ENCODE measurements at places on chromosomes 7 and 10.

- no peak for DNase-seq
Measured at GRCh38 chr7:25385506-25386136, 157.3 kb upstream of the NPVF start.

DNA sequence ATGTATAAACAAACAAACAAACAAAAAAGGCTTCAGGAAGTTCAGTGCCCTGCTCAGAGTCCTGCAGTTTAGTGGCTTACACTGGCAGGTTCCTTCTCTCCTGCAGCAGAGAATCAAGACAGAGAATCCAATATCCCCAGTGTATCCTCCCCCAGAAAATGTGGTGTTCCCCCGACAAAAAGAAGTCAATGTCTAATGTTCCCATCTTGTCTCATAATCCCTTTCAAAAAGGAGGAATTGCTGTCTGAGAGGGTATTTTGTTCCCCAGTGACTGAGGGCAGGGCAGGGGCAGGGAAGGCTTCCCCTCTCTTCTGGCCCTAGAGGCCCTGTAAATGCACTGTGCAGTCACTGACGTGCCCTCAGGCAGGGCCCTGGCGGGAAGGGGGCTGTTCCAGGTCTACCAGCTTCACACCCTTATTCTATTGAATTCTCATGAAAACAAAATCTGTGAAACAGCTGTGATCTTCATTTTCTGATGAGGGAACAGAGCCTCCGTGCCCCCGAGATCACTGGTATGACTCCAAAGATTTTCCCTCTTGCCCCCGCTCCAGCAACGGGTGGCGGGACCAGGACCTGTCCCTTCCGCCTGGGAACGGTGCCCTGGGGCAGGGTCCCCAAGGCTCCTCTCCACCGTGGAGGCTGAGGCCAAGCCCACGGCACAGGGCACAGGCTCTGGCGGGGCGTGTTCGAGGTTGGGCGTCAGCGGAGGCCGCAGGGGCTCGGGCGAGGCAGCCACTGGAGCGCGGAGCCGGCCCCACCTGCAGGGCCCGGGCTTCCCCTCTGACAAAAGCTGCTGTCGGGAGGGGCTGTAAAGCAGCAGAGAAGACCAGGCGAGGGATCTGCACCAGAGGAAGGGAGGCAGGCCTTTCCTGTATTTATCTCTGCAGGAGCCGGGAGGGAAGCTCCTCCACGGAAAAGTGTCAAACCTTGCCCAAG, 13.4 kb upstream of the WDFY4 start:
- DNase-seq: no peak

GRCh38 chr10:75876710-75877109, 445.3 kb downstream of the LRMDA start:
- DNase-seq: no peak

- DNase-seq: no peak
Measured at GRCh38 chr10:43067391-43068135, 9.3 kb upstream of the RET start.

DNA sequence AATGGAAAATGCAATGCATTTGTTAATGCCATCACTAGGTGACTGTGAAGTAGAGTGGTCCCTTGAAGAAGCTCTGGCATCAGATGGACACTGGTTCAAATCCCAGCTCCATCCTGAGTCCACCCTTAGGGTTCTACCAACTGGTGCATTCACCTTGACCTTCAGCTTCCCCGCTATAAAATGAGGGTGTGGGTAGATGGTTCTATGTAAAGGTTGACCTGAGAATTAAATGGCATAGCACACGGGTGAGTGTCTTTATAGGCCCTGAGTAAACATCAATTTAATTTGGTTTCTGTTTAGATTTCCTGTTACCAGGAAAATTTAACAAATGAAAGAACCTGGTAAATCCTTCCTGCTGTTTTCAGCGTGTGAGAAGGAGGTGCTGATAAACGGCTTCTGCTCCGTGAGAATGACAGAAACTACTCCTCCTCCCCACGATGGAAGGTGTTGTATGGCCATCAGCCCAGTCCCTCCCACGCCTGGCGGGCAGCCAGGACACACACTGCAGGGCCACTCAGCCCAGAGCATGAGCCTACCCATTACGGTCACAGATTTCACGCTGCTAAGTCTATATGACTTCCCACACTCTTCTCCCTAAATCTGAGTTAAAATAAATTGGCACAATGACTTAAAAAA, 210.1 kb downstream of the TNS3 start:
- no peak for DNase-seq

DNA sequence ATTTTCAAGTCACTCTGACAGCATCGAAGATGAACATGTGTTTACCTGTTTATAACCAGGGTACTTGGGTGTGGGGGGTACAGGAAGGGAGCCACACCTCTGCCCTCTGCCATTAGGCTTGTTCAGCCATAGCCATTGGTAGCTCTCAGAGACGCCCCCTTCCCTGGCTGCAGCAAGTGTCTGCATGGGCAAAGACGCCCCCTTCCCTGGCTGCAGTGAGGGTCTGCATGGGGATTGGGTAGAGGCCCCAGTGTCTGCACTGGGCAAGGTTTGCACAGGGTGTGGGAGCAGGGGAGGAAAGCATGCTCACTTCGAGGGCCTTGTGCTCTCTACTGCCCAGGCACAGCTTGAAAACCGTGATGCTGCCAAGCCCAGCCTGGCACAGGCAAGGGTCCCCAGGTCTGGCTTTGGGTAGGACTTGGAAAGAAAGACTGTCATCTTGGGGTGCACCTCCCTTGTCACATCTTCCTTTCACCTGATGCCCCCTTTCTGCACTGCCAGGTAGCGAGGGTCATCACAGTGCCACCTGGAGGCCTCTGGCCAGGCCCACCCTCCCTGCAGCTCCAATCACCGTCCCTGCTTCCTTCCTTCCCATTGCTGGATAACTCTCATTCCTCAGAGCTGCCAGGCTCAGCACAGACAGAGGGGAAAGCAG, 3.7 kb downstream of the TMEM225B start:
- no peak for DNase-seq

- DNase-seq: no peak
Measured at GRCh38 chr10:98340940-98341310, 72.9 kb upstream of the LOXL4 start.

GRCh38 chr10:60732807-60733516, 45.3 kb upstream of the CDK1 start:
- DNase-seq: peak; percentile 23

DNA sequence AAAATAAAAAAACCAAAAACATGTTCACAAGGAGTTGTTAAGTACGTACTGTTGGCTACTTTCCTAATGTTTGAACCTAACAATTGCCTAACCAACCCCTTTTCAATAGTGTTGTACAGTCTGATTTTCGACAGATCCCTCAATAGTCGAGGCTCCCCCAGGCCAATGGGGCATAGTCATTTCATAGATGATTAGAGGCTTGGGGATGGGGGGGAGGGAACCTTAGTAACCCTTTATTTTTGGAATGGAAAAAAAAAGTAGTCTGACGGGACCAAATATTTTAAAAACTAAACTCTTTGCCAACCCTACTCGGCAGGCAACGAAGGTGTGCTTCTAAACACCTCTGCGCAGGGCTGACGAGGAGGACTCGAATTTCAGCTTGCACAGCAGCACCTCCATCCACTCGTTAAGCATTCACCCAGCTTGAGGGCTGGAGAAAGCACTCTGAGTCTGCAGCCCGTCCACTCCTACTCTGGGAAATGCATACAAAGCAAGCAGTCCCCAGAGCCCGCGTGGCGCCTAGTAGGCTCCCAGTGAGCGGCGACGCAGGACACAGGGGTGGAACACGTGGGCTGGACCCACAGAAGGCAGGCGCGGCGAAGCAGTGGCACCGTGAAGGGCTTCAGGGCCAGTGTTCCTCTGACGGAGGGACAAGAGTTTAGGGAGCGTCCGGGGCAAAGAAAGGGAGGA, 899 bp downstream of the PUS7 start:
- peak; percentile 42 for DNase-seq

DNA sequence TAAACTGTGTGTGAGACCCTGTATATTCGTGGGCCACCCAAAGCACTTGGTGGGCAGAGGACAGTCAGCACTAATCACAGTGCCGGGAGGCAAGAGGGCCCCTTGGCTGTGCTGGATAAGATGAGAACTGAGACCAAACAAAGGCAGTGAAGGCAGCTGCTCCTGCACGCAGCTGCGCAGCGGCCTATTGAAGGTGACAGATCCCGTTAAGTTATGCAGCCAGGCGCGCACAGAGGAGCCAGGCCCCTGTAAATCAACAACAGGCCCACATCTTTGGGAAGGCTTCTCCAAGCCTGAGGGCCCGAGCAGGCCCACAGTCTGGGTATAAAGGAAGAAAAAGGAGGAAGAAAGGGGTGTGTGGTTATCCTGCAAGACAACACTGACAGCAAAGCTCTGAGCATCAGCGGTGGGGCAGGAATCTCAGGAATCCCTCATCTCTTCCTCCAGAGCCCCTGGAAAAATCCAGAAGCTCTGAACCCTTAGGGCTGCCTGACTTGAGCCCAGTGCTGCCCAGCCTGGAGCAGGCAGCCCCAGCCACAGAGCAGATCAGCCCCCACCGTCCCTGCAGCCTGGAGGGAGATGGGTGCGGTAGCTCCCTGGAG, 154.2 kb downstream of the ARHGAP12 start:
- no peak for DNase-seq

DNA sequence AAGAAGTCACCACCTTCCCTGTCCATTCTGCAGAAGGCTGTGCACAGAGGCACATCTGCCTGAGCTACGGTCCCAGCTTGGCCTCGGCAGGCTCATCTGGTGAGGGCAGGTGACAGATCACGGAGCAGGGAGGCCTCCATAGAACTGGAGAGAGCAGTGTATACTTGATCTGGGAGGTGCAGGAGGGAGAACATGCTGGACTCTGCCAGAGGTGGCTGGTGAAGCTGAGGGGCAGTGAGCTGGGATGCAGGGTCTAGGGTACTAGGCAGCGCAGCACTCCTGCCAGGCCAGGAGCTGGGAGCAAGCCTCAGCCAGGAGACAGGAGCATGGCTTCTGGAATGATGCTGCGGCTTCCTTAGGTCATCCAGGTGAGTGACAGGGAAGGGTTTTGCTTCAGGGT, 553.0 kb downstream of the TCERG1L start:
- DNase-seq: no peak

GRCh38 chr10:97336942-97337831, 2.7 kb upstream of the FRAT2 start:
- DNase-seq: no peak

GRCh38 chr10:113537672-113538071, 15.2 kb upstream of the HABP2 start:
- no peak for DNase-seq

DNA sequence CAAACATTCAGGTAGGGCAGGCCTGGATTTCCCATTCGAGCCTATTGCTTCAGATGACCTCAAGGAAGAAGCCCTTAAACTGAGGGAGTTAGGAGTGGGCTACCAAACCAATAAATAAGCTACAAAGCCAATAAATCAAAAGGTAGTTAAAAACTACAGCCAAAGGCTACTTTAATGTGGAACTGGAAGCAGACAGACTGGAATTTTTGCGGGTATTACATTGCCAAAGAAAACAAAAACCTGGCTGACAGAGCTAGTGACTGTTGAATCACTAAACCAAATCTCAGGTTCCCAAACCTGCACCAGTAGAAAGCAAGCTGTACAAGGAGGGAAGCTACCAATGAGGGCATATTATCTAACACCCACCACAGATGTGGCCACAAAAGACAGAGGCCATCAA, 315.6 kb downstream of the GRM8 start:
- no peak for DNase-seq

DNA sequence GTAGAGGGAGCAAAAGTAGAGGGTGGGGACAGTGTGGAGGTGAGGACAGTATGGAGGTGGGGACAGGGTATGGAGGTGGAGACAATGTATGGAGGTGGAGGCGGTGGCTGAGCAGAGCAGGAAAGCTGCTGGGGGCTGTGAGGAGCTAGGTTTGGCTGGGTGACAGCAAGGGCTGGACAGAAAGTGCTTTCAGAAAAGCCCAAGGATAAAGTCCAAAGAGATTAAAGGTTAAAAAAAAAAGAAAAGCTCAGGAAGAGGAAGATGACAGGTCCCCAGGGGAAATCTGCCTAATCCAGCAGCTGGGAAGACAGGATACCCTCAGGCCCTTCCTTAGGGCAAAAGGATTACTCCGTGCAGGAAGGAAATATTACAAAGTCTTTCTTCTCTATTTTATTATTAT, 32.1 kb upstream of the PFKFB3 start:
- DNase-seq: no peak

- DNase-seq: no peak
Measured at GRCh38 chr7:39688611-39689480, 65.5 kb downstream of the RALA start.

DNA sequence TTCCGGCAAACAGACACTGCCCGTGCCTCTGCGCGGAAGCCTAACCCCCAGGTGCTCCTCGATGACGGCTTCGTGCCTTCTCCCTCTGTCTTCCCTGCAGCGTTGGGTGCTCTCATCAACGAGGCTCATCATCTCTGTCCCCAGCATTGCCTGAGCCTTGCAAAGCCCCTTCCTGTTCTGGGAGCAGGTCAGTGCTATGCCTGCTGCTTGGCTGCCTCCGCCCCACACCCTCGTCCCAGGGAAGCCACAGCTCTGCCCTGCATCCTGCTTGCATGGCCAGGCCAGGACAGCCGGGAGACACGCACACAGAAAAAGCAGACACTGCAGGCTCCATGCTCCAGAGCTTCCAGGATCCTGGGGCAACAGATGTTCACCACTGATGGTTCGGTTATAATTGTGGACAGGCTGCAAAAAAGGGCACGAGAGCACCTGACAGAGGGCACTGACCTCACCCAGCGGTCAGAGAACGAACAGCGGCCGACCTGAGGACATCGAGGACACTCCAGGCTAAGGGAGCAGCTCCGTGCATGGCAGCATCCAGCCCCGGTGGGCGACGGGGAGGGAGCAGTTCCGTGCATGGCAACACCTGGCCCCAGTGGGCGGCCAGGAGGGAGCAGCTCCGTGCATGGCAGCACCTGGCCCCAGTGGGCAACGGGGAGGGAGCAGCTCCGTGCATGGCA, 265.5 kb downstream of the PTPRN2 start:
- DNase-seq: no peak

DNA sequence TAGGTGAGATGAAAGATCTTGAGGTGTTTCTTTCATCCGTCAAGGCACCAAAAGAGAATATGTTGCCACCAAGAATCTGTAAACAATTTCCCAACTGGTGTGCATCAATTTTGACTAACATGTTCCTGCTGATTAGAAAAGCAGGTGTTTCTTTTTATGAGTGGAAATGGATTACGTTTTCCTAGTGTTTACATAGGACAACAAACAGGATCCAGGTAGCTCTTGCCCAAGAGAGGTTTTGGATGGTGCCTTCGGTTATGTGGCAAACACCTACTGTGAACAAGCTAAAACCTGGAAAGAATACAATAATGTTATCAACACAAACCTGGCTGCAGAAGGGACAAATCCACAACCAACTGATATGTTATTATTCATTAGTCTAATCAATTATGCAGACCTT, 53.6 kb upstream of the WNT16 start:
- no peak for DNase-seq
